ENCODE measurements at places on chromosomes 1 and 21.

GRCh38 chr1:17156108-17156507 lies 36.9 kb upstream of the PADI2 start:
- DNase-seq = no peak

- no peak for DNase-seq
These were observed 71.3 kb upstream of the PRDX6 start for GRCh38 chr1:173405834-173406233.

DNA sequence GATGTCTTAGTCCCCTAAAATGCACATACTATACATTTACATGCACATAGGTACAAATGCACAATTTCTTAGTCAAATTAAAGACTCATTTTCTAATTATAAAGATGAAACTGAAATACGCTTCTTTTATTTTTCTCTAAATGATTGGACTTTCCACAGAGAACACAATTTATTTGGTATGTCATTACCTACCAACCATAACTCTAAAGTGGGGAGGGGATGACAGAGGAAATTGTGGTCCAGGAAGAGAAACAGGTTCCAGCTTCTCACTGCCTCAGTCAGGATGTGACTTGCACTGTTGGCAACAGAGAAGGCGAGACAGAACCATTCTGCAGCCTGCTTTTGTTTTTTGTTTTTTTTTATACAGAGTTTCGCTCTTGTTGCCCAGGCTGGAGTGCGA lies 1189.2 kb downstream of the PLA2G4A start:
- DNase-seq = no peak

GRCh38 chr1:193927550-193927949 lies 741.1 kb upstream of the B3GALT2 start:
- no peak for DNase-seq

DNA sequence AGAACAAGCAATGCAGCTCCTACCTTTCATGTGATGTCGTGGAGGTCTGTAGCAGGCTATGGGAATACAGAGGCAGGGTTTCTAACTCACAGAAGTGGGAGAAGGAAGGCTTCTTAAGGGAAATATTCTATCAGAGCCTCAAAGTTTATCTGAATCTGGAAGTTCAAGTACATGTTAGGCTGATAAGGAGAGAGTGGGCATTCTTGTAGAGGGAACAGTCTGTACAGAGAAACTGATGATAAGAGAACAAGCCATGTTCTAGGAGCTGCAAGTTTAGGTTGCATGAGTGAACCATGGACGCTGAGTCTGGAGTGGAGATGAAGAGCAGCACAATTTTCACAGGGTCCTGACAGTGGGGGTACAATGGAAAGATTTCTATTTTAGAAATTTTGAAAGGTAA lies 344.0 kb downstream of the CHRM3 start:
- DNase-seq = no peak

GRCh38 chr21:43716376-43717165 lies 2.4 kb upstream of the PDXK start:
- DNase-seq = no peak

DNA sequence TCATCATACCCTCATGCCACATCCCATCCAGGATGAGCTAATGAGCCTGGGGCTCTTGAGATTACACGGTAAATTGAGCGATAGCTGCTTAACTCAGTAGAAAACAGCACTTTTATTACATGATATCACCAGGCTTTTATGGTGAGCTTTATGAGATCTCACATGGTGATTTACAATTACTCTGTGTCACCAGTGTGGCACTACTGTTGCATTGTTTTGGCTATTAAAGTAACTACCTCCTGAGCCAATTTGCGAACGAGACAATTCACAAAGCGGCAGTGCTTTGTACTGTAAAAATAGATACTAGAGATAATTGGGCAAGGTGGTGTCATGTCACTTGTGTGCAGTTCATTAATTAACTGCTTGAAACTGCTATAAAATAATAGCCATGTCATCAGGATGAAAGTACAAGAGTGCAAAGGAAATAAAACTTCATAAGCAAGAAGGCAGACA lies 767.7 kb upstream of the ADGRL2 start:
- no peak for DNase-seq

DNA sequence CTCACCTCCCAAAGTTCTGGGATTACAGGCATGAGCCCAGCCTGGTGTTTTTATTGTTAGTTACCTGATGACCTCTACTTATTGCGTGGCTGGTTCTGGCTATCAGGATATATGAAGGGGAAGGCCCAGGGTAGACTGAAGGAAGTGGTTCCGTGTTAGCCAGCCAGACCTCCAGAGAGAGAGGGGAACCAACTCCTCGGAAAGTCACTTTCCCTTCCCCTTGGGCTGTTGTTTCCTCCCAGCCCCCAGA lies 2.5 kb upstream of the RCSD1 start:
- no peak for DNase-seq

- DNase-seq = peak; percentile 26
These were observed 648 bp downstream of the S100PBP start for GRCh38 chr1:32817815-32818786.

DNA sequence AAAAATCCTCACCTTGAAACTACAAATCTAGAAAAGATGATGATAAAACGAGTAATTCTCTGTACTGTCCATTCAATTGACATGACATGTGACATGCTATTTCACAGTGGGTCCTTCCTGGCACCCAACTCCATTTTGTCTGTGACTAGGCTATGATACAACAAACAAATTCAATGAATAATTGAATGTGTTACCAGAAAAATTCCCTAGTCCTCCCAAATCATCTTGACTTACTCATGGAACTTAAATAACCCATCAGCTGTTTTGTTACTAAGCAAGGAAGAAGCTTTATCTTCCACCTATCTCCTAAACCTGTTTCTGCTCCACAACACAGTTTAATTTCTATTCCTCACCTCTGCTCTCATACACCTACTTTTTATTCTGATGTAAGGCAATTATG lies 30.4 kb downstream of the B3GALNT2 start:
- DNase-seq = no peak

- no peak for DNase-seq
These were observed 1141.6 kb downstream of the KCNT2 start for GRCh38 chr1:195466639-195467038.

DNA sequence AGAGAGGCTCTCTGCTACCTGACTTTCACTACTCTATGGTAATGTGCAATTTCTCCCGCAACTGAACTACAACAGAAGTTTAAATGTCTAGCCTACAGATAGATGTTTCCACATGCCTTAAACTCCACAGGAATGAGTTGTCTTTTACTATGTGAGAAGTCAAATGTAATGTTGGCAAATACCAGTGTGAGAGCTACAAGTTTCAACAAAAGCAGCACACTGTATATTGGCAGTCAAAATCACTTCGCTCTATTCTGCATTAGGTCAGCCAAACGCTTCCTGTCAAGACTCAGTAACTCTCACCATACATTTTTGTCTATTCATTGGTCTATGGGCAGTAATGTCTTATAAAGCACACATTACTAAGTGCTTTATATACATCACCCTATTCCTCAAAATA lies 41.9 kb downstream of the LUZP1 start:
- DNase-seq = no peak

- DNase-seq = no peak
These were observed 95.7 kb upstream of the GCLM start for GRCh38 chr1:94004924-94005323.

DNA sequence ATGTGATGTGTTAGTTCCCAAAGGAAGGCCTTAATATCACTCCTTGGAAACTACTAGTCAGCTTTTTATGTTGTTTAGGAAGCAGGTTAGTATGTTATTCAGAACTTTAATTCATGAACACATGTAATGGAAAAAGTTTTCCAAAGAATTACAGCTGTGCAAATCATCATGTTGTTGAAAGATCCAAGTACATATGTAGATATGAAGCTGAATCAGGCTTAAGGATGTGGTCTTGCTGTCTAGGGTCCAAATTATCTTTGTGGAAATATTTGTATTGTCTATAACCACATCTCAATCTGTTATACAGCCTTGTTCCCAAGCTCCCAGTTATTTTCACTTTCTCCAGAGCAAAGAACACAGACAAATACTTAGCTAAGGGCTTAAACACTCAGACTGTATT lies 231.6 kb downstream of the TPR start:
- DNase-seq = no peak

DNA sequence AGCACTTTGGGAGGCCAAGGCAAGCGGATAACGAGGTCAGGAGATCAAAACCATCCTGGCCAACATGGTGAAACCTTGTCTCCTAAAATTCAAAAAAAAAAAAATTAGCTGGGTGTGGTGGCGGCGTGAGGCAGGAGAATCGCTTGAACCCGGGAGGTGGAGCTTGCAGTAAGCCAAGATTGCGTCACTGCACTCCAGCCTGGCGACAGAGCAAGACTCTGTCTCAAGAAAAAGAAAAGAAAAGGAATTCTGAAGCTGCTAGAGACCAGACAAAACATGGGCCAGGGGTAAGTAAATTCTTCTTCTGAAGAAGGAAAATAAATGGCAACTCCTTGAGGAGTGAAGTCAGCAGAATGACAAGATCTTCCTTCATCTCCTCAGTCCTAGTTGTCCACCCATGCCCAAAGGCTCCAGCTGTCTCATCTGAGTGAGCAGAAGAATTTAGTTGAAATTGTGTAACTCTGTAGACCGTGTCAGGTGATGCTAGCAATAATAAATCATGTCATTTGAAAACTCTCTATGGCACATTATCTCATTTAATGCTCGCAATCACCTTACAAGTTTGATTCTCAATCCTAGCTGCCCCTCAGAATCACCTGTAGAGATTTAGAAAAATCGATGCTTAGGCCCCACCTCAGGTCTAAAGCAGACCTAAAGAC lies 14.3 kb downstream of the PDZK1 start:
- no peak for DNase-seq

GRCh38 chr1:154856049-154856448 lies 14.0 kb downstream of the KCNN3 start:
- no peak for DNase-seq

GRCh38 chr1:34213956-34214355 lies 37.2 kb downstream of the C1orf94 start:
- no peak for DNase-seq

- no peak for DNase-seq
These were observed 207.0 kb upstream of the MAP1LC3C start for GRCh38 chr1:242205622-242206489.

DNA sequence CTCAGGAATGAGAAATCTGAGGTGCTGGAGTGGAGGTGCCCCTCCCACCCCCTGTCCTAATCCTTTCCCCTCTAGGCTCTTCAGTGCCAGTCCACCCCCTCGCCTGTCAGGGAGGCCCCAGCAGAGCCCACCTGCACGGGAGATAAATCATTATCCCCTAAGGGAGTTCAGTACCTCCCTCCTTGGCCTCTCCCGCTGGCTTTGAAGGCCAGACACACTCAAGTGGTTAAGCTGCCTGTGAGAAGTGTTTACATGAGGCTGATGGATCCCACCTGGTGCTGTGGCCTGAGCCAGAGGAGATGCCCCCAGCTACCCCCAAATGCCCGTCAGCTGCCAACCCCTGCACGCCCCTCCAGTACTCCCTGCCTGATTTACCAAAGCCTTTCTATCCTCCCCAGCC lies 3.7 kb downstream of the RSPO1 start:
- no peak for DNase-seq

- peak; percentile 23 for DNase-seq
These were observed 3.7 kb upstream of the FNDC7 start for GRCh38 chr1:108708691-108709660.

DNA sequence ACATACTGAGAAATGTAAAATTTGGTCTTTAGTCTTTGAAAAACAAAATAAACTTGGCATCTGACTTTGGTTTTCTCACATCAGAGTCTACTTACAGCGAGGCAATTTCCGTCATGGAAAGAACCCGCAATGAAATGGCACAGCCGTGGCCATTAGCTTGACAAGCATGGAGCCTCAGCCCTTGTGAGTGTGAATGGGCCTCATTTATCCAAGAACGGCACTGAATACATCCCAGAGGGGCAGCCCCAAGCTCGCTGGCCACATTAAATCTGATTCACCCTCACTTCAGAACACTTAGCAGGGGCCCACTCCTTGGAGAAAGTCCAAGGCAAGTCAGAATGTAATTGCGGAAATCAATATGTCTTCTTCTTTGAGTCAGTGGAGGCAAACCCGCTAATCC lies 64.8 kb downstream of the ERG start:
- DNase-seq = no peak

- no peak for DNase-seq
These were observed 41.6 kb upstream of the GUCA2A start for GRCh38 chr1:42206164-42206563.

GRCh38 chr1:228112617-228113016 lies 3.5 kb upstream of the MRPL55 start:
- DNase-seq = no peak

DNA sequence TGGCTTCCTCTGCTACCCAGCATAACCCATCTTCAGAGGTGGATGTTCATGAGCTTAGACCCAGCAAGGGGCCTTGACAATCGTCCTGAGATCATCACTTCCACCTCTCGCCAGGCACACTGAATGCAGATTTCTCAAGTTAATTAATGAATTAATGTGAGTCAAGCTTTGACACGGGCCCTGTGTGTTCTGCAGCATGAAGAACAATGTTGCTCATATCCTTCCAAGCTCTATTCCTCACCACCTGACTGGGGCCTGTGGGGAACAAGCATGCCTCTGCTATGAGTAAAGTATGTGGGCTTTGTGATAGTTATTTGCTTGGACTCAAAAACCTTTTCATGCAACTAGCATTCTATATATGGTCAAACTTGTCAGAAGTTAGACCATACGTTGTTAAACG lies 122.0 kb downstream of the SEC16B start:
- DNase-seq = no peak

DNA sequence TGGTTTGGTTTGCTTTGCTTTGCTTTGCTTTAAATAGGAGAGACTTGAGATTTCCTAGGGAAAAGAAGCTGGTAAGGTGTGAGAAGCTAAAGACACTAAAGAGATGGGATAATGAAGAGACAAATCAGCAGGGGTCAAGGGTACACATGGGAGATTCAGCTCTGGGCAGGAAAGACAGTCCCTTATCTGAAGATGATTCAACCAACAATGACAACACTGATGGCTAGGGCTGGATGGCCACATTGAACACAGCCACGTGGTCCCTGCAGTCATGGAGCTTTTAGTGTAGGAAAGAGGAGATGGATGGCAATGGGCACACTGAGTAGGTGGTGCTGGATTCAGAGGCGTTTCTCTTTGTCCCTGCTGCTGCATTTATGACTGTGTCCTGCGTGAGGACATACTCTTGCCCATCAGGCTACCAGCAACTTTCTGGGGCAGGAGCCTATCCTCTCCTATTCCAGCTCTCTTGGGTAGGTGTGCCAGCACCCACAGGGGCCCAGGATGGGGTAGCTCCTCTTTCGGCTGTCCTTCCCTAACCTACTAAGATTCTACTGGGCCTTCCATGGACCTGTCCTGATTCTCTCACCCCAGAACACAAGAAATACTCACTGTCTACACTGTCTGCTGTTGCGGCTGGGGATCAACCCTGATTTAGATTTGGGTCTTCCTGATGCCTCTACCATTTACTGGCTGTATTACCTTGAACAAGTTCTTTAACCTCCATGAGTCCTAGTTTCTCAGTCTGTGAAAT lies 1.4 kb upstream of the SHISA4 start:
- DNase-seq = no peak

- DNase-seq = no peak
These were observed 182.9 kb upstream of the ATP1B1 start for GRCh38 chr1:168923521-168924136.

- peak; percentile 1 for DNase-seq
These were observed 852 bp downstream of the KTI12 start for GRCh38 chr1:52032785-52033131.

GRCh38 chr1:86416343-86416742 lies 7.6 kb upstream of the CLCA2 start:
- DNase-seq = no peak

- DNase-seq = no peak
These were observed 142.0 kb upstream of the ZNHIT6 start for GRCh38 chr1:85850238-85850637.
